IMR-90 (cell line): ENCODE measurements at places on chromosomes 2 and 18. TPM values are rescaled to one million over a fixed set of nuclear protein-coding genes. Genes with fewer than 3 reads are reported as not detected.

GRCh38 chr2:165778653-165779451 is 15.2 kb downstream of the GALNT3 start:
- H3K27me3 ChIP-seq = no peaks in the 10 kb centered on the region
- no peak overlapping the region for H3K27ac ChIP-seq
- H3K36me3 ChIP-seq = no peaks in the 10 kb centered on the region

- no peak overlapping the region for H3K4me3 ChIP-seq
- DNase-seq = no peak
- no peaks in the 10 kb centered on the region for H3K4me1 ChIP-seq
Observed at GRCh38 chr2:72841462-72842125, 15.8 kb upstream of the EXOC6B start.

DNA sequence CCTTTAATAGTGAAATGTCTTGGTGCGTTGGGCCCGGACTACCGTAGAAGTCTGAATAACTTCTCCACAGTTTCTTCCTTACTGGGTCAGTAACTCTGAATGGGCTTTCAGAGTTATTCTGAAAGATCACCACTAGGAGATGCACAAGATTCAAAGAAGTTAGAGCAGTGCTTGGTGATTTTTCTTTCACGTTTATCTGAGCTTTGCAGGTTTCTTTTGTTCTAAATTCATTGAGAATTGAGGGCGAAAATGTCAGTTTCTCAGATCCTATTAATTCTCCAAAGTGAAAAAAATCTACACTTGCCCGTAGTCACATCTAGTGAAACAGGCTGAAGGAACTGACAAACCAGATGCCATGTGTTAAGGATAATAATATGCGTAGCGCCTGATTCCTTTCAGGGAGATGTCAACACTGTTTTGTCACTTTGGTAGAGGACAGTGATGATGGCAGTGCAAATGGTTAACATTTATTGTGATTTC is 70.1 kb downstream of the QPCT start:
- H3K4me1 ChIP-seq = peaks cover 11% of the 10 kb centered on the region
- no peak overlapping the region for H3K27ac ChIP-seq
- peak; percentile 81 for DNase-seq
- H3K36me3 ChIP-seq = no peaks in the 10 kb centered on the region
- no peaks in the 10 kb centered on the region for H3K27me3 ChIP-seq

- 0 out of 2 replicates have a peak, but pooled peaks cover 2% of the 10 kb centered on the region for H3K4me1 ChIP-seq
- no peaks in the 10 kb centered on the region for H3K36me3 ChIP-seq
Observed at GRCh38 chr2:108980076-108980475, 8.9 kb downstream of the EDAR start.

- peaks cover 10% of the 10 kb centered on the region; the same call in 1 of the 2 replicates for H3K4me1 ChIP-seq
- DNase-seq = peak; percentile 71
- no peaks in the 10 kb centered on the region for H3K27me3 ChIP-seq
- H3K27ac ChIP-seq = no peak overlapping the region
Observed at GRCh38 chr2:196242131-196242620, 70.8 kb upstream of the STK17B start.

Gene ANKRD62
- not detected in 2 replicates for total RNA-seq

DNA sequence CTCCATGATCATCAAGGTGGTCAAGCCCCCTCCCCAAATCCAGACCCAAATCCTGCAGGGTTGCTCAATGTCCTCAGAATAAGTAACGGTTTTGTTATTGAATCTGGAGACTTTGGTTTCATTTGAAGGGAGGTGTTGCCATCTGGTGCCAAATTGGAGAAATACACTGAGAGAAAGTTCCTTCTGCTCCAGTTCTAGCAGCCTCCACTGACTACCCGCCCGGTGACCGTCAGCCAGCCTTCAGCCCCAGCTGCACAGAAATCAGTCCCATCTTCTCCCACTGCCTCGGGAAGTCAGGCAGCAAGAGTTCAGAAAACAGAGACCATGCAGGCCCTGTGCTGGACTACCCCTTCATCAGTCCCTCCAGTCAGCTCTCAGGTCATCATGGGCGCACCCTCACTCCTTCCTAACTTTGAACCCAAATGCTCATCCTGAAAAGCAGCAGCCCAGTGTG is 38.7 kb downstream of the PKDCC start:
- H3K4me1 ChIP-seq = peaks cover 14% of the 10 kb centered on the region
- no peak overlapping the region for H3K4me3 ChIP-seq
- no peak overlapping the region for H3K27ac ChIP-seq

Gene CMPK2
- total RNA-seq = 0.18 and 0.28 TPM in 2 replicates

- no peak for DNase-seq
- no peak overlapping the region for H3K4me3 ChIP-seq
- no peaks in the 10 kb centered on the region for H3K27me3 ChIP-seq
- H3K36me3 ChIP-seq = no peaks in the 10 kb centered on the region
- peaks cover 7% of the 10 kb centered on the region for H3K4me1 ChIP-seq
- no peak overlapping the region for H3K27ac ChIP-seq
Observed at GRCh38 chr18:7808992-7809391, 241.9 kb downstream of the PTPRM start.

DNA sequence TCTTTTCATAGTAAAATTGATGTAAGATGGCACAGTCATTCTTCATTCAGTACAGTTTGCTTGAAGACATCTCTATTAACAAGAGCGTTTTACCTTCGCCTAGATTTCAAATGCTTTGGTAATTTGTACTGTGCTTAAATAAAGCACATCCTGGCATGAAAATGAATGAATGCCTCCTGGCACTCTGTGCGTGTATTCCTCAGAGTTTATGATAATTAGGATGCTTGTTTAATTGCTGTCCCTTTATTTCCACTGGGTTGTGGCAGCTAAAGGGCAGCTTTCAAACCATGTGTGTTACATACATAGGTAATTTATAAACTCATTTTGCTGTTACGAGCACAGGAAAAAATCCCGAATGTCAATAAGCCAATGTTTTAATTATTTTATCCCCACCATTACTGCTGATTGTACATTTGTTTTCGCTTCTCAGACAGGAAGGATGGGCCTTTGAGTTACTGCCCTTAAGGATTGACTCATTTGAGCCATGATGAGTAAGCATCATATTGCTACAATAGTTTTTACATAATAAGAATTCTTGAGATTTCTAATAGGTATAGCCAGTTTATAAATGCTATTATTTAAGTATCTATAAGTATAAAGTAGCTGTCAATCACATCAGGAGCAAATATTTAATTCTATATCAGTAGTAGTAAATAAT is 516.5 kb downstream of the XIRP2 start:
- H3K27me3 ChIP-seq = no peaks in the 10 kb centered on the region
- no peaks in the 10 kb centered on the region for H3K4me1 ChIP-seq

Gene LCT
- total RNA-seq = under 0.01 TPM in 1 of 2 replicates, not detected in the other

Gene HJURP
- total RNA-seq = 22.6 and 24.2 TPM in 2 replicates

DNA sequence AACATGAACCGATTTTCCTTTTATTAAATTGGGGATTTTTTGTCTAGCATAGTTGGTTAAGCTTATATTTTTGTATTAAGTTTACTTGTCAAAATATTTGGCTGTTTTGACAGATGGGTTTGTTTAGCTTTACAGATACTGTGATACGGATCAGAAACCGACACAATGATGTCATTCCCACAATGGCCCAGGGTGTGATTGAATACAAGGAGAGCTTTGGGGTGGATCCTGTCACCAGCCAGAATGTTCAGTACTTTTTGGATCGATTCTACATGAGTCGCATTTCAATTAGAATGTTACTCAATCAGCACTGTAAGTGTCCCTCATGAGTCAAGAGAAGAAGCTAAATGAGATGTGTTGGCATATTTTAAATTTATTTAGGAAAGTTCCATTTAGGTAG is 8.5 kb downstream of the PDK1 start:
- no peaks in the 10 kb centered on the region for H3K27me3 ChIP-seq
- peaks cover 7% of the 10 kb centered on the region for H3K4me1 ChIP-seq
- no peak overlapping the region for H3K27ac ChIP-seq
- no peak overlapping the region for H3K4me3 ChIP-seq

DNA sequence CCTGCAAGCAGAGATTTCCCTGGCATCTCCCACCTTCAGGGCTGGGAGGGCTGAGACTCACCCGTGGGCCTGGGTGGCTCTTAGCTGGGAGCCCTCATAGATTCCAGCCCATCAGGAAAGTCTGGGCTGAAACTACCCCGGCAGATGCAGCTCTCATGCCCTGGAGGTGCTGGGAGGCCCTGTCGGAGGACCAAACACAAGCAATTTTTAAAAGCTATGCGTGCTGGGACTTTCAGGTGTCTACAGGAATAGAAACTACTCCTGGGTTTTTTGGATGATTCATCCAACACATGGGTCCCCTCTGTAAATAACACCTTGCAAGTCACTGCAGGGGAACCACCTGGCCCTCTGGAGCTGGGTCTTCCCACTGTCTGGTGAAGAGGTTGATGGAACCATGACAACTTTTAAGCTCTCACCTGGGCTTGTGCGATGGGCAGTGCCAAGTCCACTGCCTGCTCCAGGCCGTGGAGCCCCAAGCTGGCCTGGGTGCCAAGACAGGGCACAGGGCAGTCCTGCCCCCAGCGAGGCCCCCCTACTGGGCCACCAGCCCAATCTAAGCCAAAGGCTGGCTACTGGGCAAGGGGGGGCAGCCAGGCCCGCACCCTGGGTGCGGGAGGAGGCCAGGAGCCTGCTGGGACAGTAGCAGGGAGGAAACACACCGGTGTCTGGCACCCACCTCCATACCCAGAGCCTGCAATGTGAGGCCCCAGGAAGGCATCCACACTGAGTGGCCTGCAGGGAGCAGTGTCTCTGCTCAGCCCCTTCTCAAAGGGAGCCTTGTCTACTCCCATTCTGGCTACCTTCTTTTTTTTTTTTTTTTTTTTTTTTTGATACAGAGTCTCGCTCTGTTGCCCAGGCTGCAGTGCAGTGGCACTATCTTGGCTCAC is 1.1 kb upstream of the GPR55 start:
- DNase-seq = no peak
- H3K27me3 ChIP-seq = peaks cover 41% of the 10 kb centered on the region
- no peak overlapping the region for H3K27ac ChIP-seq

- DNase-seq = no peak
- no peaks in the 10 kb centered on the region for H3K36me3 ChIP-seq
- no peak overlapping the region for H3K4me3 ChIP-seq
- H3K4me1 ChIP-seq = no peaks in the 10 kb centered on the region
Observed at GRCh38 chr2:184530239-184530638, 68.1 kb upstream of the ZNF804A start.

DNA sequence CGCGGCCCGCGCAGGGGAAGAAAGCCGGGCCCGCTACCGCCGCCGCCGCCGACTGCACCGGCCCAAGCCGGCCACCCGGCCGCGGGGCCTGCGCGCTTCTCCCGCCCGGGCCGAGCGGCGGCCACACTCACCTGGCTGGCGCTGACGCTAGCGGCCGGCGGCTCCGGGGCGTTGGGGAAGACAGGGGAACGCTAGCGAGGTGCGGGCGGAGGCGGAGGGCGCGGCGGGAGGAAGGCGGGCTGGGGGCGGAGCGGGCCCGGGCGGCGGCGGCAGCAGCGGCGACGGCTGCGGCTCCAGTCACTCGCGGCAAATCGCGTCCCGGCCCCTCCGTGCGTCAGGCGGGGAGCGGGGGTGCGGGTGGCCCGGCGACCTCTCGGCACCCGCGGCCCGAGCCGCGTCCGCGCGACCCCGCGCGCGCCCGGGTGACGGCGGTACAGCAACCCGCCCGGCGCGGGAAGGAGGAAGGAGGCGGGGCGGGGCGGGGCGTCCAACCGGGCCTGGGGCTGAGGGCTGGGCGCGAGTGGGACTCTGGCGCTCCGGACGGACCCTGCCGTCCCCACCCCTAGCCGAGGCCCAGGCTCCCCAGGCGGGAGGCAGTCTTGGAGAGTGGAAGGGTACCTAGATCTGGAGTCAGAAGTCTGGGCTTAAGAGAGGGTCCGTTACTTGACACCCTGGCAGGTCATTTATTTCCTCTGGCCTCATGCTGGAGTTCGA is at the start of gene SESTD1:
SESTD1 (minus strand) TSS at position 465 of the 714 bp plus-strand sequence. CDS start 72,991 bp downstream, outside the sequence.
- H3K4me1 ChIP-seq = peaks cover 2% of the 10 kb centered on the region
- H3K4me3 ChIP-seq = peak within 1 kb of the TSS; percentile 95
- H3K36me3 ChIP-seq = no peaks in the 10 kb centered on the region
- peak within 1 kb of the TSS; percentile 50 for H3K27ac ChIP-seq

Gene GALNT14
- 0.18 TPM in 1 of 2 replicates, not detected in the other for total RNA-seq

Gene FSHR
- total RNA-seq = not detected in 2 replicates

- no peak overlapping the region for H3K27ac ChIP-seq
- no peaks in the 10 kb centered on the region for H3K27me3 ChIP-seq
- DNase-seq = no peak
- peak overlapping the region; percentile 88 for H3K4me3 ChIP-seq
Observed at GRCh38 chr18:76490033-76490432, 5.0 kb downstream of the ZNF516 start.

GRCh38 chr2:4381049-4381448 is 677.7 kb downstream of the DCDC2C start:
- no peaks in the 10 kb centered on the region for H3K4me1 ChIP-seq
- H3K27me3 ChIP-seq = no peaks in the 10 kb centered on the region
- no peaks in the 10 kb centered on the region for H3K36me3 ChIP-seq

Gene ATOH8
- total RNA-seq = 7.8 and 7.9 TPM in 2 replicates

- H3K27me3 ChIP-seq = peaks cover 4% of the 10 kb centered on the region; the same call in 1 of the 2 replicates
- H3K4me3 ChIP-seq = no peak overlapping the region
- no peak overlapping the region for H3K27ac ChIP-seq
- H3K4me1 ChIP-seq = no peaks in the 10 kb centered on the region
Observed at GRCh38 chr2:236538242-236538641, 31.4 kb upstream of the ACKR3 start.
